ENCODE measurements at places on chromosomes 11 and 22. TPM values are rescaled to one million over a fixed set of nuclear protein-coding genes. Genes with fewer than 3 reads are reported as not detected.

CXCR5 gene
- not detected for total RNA-seq

PPP6R2 gene
- total RNA-seq = 32.0 TPM

SHANK3 gene
- total RNA-seq = 5.4 TPM

UPK3A gene
- not detected for total RNA-seq

GDPD5 gene
- total RNA-seq = 5.4 TPM

OR4D5 gene
- not detected for total RNA-seq

SNX19 gene
- 56.0 TPM for total RNA-seq

HBB gene
- 18.5 TPM for total RNA-seq

All from lower leg skin (tissue), 4 donors.